NCI-H774 (cell line): ENCODE measurements at places on chromosomes 3 and 15.

- peak; percentile 78 for DNase-seq
Measured at GRCh38 chr3:150925751-150926201, 20.5 kb upstream of the MINDY4B start.

DNA sequence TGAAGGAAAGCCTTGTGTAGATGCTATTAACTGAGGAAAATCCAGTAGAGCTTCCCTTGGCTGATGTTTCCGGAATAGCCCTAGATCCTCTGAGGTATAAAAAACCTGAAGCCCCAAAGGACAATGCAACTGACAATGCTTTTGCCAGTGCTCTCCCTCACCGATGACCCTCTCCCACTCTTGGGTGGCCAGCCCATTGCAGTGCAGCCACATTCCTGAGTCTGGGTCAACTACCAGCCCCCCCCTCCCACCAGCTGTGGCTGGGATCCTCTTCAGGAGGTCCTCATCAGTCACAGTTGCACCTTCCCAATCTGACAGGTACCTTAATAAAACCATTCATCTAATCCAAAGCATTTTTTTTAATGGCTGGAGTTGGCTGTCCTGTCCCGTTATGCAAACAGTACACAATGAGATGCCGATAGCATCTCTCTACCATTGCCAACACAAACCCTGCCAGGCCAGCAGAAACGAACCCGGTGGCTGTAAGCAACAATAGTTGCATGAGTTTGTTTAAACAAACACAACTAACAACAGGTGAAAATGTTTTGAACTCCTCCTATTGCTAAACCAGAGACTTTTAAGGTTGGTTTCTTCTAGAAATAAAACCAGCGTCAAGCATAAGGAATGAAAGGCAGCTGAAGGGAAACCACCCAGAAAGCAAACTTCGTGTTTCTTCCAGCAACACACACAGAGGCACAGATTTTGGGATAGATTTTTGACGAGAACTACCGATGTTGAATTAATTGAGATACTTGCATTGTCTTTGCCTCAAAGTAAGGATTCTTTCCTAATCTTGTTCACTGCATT is 128.3 kb upstream of the ARHGEF3 start:
- DNase-seq: no peak

DNA sequence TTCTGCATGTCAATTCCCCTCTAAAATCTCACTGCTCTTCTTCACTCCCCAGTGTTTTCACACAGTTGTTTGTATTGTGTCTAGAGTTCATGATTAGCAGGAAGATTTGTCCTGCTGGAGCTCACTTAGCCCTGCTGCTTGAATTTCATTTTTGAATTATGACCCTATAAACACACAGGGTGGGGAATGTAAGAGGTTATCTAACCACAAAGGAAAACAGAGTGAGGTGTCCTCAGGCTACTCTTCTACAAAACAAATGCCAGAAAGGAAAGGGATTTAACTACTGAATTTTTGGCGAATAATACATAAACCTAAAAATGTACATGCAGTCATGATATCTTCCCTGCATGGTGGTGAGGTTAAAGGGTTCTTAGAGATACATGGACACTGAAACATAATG is 215.1 kb upstream of the CNTN4 start:
- no peak for DNase-seq

- no peak for DNase-seq
Measured at GRCh38 chr15:70299931-70300869, 202.5 kb upstream of the TLE3 start.

DNA sequence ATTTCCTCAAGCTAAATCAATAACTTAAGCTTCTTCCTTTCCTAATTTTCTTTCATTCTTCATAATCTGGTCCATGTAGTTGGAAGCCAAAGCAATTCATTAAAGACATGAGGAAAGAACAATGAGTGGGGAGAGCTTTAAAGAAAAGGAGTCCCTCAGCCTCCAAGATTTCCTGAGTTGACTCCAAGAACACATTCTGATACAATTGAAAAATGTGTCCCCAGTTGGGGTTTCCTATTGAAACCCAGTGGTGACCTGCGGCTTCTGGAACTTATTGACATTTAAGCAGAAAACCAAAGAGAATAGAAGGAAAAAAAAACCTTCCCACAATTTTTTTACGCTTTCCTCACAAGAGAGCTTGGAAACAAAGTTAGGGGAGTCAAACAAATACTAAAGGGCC is 37.0 kb downstream of the ATP8B4 start:
- DNase-seq: no peak

GRCh38 chr3:153144779-153145178 is 17.2 kb upstream of the RAP2B start:
- no peak for DNase-seq

GRCh38 chr3:901953-902778 is 190.7 kb upstream of the CNTN6 start:
- DNase-seq: no peak

DNA sequence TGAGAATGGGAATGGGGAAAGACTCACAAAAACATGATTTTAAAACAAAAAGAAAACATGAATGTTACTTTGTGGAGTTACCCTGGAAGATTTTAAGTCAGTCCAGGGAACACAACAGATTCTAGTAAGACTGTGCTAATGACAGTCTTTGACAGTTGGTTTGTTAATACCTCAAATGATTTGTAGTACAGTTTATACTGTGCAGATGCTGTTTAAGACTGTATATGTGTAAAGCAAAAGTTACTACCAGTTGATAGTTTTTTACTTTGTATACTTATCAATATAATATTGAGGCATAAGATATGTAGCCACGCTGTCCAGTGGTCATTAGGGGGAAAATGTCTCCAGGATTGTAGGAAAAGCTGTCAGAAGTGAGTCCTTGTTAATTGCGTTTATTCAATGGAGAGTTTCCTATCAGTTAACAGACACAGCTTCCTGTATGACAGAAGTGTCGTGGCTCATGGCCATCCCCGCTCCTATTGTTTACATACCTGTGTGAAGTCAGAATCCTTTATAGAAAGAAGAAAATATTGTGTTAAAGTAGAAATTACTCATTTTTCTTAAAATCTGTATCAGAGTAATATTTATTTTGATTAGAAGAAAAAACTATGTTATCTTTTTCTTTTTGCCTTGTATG is 36.0 kb downstream of the NKIRAS1 start:
- no peak for DNase-seq

DNA sequence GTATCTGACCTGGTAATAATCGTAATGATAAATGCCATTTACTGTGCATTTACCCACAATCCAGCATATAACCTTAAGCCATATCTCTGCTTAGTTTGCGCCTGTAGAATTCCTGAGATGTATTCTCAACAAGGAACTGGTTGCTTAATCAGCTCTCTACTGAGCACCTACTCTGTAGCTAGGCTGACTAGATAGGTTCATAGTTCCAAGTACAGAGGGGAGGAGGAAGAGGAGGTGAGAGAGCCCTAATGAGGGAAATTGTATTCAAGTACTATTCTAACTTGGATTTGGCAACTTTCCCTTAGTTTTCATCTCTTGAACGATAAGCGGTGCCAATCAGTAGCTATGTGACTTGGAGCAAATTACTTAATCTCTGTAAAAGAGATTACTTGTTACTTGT is 5.6 kb upstream of the AKAP13 start:
- no peak for DNase-seq

DNA sequence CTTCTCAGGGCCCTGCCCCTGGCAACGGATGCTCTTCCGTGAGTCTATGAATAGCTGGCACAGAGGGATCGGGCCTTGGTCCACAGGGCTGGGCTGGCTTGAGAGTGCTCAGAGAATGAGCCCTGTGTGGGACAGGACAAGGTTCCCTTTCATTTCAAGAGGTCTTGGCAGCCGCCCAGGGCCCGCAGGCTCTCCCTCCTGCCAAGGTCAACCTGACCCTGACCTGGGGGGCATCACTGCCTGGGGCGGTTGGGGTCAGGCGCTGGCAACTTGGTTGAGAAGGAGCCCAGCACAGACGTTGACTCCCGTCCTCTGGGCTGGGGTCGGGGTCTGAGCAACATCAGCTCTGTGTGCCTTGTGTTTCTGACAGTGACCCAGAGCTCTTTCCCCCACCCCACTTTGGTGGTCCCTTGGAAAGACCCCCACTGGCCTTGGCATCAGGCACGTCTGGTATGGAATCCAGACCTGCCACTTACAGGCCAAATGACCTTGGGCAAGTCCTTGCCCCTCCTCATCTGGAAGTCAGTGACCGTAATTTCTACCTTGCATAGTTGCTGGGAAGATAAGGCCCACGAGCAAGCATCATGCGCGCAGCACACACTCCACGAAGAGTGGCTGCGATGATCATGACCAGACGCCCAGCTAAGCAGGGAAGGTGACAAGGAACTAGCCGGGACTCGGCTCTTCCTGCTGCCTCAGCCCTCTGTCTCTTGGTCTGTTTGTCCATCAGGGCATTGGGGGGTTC is 36.4 kb downstream of the EPHB3 start:
- DNase-seq: no peak

DNA sequence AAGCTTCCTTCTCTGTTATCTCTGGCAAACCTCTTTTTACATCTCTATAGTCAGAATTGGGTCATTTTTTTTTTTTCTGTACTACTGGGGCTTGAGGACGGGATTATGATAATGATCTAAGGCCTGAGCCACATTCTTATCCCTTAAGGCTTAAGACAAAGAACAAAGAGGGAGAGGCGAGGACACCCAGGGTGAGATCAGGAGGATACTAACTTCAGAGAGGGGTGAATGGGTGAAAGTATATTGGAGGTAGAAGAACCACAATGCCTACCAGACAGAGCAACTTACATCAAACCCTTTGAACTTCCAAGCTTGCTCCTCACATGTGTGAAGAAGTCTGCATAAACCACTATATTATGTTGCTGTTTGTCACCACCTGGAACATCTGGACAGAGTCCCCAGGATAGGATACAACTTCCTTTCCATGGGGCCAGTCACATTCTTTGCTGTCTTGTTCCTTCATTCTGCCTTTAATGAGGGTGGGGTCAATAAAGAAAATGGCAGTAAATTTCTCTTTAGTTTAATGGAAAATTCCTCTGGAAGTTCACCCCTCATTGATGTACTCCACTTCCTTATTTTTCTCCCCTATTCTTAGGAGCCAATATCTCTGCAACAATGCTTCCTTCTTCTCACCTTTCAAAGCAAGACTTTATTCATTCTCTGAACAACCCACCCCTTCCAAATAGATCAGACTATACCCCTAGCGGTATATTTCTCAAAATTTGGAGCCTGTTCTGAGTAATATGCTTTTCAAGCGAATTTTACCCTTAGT is 9.1 kb upstream of the PDCD6IP start:
- no peak for DNase-seq

GRCh38 chr3:11900824-11901223 is 54.1 kb upstream of the TAMM41 start:
- no peak for DNase-seq

GRCh38 chr15:81880833-81881232 is 165.0 kb downstream of the MEX3B start:
- no peak for DNase-seq

GRCh38 chr3:115160295-115160694 is 13.2 kb upstream of the ZBTB20 start:
- DNase-seq: no peak

- DNase-seq: no peak
Measured at GRCh38 chr3:44301746-44302145, 36.8 kb upstream of the TCAIM start.

- no peak for DNase-seq
Measured at GRCh38 chr15:48025118-48025517, 95.7 kb upstream of the SLC24A5 start.

DNA sequence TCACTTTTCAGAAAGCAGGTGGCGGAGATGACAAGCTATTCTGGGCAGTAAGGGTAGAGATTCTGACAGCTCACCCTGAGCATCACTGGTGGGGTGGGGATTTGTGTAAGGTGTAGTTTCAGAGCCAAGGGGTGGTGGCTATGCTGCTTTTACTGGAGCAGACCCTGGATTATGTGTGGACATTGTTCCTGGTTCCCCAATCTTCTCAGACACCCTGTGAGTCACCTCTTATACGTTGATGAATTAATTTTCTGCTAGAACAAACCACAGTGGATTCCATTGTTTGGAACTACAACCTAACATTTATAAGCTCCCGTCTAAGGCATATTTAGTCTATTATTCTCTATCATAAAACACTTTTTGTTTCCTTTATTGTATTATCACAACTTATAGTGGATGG is 169.5 kb upstream of the COL8A1 start:
- DNase-seq: no peak

GRCh38 chr3:141782386-141782932 is 19.3 kb downstream of the GRK7 start:
- no peak for DNase-seq

DNA sequence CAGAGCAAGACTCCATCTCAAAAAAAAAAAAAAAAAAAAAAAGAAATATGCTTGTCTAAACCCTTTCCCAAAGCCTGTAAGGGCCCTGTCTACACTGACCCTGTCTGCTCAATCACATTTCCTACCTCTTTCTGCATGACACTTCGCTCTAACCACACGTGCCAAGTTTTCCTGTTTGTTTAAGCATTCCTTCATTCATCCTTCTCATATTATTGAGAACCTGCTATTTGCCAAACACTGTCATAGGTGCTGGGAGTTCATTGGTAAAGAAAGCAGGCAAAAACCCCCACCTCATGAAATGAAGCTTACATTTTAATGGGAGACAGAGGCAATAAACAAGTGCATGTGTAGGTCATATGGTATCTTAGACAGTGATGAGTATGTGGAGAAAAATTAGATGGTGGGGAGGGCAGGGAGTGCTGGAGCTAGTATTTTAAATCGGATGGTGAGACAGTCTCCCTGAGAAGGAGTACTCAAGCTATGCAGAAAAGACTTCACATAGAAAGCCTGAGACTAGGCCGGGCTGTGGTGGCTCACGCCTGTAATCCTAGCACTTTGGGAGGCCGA is 48.0 kb downstream of the B3GNT5 start:
- DNase-seq: no peak

DNA sequence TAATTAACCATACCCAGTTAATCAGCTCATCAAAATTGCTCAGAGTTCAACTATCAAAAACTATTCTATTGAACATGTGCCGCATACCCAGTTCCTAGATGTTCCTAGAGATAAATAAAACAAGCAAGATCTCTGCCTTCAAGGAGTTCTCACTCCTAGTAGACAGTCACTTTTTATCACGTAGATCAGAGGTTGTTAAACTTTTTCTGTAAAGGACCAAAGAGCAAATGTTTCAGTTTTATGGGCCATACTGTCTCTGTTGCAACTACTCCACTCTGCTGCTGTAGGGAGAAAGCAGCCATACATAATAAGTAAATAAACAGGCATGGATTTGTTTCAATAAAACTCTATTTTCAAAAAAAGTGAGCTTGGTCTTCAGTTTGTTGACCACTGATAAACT is 7.9 kb downstream of the FBN1 start:
- DNase-seq: no peak

DNA sequence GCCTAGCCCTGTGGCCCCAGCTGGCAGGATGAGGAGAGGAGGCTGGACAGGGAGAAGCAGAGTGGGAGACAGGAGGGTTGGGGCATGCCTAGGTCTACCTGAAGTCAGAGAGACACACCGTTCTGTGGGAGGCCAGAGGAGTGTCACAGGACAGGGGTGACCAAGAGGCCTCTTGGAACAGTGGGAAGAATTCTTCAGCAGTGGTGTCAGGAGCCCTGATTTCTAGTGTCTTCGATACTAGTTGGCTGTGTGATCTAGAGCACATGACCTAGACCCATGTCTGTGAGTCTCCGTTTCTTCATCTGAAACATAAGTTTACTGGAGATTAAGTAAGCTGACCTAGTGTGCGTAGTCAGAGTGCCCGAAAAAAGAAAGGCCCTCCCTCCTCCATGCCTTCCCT is 92.2 kb downstream of the EEFSEC start:
- no peak for DNase-seq
